ENCODE measurements at places on chromosomes 7 and 10.
A peak's percentile ranks its signal among the peaks of the same experiment; 100 is the strongest.

GRCh38 chr10:115947104-115947503, 325.9 kb downstream of the GFRA1 start:
- no peak for DNase-seq

DNA sequence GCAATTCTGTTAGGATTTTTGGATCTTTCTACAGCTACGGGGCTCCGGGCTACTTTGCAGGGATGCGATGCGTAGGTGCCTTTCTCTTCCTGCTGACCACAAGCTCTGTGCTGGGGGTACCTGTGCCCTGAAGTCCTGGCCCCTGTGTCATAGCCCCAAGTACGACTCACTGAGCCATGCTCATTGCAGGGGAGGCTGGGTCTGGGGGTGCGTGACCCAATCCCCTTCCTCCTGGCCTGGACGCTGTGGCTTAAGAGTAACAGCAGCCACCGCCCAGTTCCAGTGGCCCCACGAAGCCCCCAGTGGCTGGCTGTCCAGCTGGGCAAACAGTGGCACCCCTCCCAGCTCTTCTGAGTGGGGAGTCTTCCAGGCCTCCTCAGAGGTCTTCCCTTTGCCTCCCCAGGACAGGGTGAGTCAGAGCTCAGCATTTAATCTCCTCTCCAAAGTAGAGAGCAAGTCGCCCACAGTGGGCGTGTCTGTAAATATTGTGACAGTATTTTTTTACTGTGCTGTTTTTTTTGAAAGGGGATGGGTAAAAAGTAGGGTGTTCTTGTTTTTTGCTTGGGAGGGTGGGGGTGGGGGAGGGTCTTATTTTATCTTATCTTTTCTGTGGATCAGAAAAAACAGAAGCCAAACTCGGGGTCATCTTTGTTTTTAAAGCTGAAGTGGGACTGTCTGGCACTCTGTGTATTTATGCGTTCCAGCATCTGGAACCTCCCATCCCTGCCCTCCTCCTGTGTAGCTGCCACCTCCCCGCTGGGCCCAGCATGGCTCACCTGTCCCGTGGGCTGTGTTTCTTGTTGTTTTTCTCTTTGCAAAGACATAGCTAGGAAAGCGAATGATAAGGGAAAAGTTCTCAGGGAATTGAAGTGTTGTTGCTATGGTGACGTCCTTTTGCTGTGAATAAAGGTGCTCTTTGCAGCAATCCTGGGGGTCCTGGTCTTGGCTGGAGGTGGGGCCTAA, 8.2 kb downstream of the LFNG start:
- peak; percentile 84 for DNase-seq

DNA sequence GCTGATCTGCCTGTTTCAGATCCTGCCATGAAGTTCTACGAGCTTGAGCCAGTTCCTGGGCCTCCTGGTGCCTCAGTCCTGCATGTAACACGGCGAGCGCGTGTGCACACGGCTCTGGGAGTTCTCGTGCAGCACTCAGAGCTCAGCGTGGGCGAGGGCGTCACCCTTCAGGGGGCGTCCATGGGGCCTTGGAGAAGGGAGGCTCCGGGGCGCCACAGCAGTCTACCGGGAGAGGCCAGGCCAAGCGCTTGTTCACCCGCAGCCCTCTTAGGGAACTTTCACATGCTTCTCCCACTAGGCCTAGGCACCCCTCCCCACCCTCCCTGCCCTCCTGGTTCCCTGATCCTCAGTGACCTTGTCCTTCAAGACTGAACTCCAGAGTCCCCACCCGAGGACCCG, 83.1 kb downstream of the BMS1 start:
- no peak for DNase-seq

DNA sequence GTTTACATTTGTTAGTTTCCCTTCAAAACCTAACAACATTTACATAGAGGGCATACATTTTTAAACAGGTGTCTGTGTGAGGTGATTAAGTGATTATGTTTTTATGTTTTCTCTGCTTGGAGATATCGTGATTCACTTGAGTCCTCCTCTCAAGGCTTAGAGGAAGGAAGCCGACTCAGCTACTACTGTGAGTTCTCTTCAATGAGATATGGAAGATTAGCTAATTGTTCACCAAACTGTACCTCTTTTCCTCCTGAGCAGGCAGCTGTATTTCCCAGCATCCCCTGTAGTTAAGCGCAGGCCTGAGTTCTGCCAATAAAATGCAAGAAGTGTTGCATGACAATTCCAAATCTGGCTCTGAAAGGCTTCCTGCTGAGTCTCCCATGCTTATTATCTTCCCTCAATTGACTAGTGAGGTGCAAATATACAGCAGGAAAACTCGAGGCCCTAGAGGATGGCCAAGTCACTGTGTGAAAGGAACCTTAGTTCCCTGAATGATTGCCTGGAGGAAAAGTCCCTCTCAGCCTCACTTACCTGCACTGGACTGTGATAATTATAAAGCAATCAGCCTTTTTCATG, 528.7 kb downstream of the GRM8 start:
- no peak for DNase-seq

DNA sequence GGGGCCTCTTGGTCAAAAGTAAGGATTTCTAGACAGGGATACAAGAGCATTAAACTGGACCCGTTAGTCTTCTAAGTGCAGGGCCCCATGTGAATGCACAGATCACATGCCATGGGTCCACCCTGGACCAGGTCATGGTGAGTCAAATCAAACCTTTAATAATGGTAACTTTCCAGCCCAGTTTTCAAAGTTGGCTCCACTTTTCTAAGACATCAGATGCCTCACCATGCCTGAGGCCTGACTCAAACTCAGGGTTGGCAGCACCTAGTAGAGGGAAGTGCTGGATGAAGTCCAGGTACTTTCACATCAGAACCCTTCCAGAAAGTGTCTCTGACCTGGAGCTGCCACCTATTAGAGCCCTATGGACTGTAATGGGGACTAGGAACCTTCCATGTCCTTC, 9.7 kb upstream of the SMIM30 start:
- no peak for DNase-seq

- DNase-seq: no peak
Observed at GRCh38 chr10:70169011-70169410, 1.3 kb downstream of the SAR1A start.

GRCh38 chr7:5532536-5533335, 109.1 kb upstream of the TNRC18 start:
- DNase-seq: peak; percentile 85

DNA sequence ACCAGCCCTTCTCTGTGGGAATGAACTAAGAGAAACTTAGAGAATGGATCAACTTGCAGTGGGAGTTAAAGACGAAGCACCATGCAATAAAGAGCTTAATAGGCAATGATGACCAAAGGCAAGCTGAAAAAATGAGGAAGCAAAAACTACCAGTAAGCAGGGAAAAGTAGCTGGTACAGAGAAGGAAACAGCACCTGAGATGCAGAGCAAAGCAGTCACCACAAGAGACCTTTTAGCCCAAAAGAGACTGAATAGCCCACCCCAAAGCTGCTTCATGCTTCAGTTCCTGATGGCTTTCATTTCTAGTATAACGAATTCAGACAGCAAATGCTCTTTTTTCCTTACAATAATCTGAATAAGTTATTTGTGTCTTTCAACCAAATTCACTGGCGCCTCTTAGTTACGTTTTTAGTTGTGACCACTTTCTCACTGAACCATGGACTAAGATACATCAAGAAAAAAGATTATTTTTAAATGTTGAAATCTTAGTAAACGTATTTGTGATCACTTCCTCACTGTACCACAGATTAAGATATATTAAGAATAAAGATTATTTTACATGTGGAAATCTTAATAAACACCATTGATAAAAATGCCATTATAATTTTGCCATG, 76.0 kb downstream of the USP6NL start:
- no peak for DNase-seq

DNA sequence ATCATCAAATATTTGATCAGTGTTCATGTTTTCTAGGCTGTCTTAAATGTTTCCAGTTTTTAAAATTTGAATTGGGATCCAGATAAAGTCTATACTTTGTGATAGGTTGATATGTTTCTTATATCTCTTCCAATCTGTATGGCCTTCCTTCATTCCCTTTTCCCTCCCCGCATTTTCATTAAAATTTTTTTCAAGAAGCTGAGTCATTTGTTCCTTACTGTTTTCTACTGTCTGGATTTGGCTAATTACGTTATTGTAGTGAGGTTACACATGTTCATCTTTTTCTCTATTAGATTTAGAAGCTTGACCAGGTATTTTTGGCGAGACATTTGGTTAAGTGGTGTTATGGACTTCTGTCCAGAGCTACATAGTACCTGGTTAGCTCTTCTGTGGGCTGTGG, 11.2 kb downstream of the GARS1 start:
- DNase-seq: no peak

- no peak for DNase-seq
Observed at GRCh38 chr10:77618117-77618516, 19.5 kb downstream of the KCNMA1 start.

DNA sequence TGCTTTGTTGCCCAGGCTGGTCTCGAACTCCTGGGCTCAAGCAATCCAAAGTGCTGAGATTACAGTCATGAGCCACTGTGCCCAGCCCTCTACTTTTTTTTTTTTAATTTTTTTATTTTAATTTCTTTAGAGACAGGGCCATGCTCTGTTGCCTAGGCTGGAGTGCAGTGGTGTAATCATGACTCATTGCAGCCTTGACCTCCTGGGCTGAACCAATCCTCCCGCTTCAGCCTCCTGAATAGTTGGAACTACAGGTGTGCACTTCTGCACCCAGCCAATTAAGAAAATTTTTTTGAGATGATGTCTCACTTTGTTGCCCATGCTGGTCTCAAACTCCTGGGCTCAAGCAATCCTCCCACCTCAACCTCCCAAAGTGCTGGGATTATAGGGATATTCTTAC, 528.6 kb downstream of the GATA3 start:
- DNase-seq: no peak

DNA sequence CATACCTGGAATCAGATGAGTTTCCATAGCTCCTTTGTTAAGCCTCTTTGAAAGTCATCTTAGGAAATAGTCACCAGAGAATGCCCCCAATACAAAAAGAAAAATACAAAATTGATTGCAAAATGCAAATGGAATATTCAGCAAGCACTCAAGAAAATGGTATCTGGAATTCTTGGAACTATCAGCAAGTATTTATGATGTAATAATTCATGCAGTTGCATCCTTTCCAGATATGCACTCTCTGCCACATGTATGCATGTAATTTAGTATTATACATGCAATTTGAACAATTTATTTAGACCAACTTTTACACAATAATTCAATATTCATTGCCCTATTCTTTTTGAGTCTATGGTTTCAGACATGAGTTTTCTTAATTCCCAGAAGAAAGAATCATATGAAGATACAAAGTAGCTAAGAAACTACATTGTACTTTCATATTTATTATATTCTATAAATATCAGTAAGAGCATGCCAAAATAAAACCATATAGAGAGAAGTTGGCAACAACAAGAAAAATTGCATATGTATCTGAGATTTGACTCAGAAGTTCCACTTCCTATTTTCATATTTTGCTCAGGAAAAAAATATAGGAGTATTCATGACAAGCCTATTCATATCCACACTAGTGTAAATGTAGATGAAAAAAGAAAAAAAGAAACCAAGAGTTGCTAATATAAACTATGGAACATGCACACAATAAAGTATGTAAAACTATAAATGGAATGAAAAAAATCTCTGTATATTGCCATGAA, 338.5 kb downstream of the SEMA3D start:
- DNase-seq: no peak

GRCh38 chr10:114357515-114357996, 46.7 kb downstream of the AFAP1L2 start:
- no peak for DNase-seq

DNA sequence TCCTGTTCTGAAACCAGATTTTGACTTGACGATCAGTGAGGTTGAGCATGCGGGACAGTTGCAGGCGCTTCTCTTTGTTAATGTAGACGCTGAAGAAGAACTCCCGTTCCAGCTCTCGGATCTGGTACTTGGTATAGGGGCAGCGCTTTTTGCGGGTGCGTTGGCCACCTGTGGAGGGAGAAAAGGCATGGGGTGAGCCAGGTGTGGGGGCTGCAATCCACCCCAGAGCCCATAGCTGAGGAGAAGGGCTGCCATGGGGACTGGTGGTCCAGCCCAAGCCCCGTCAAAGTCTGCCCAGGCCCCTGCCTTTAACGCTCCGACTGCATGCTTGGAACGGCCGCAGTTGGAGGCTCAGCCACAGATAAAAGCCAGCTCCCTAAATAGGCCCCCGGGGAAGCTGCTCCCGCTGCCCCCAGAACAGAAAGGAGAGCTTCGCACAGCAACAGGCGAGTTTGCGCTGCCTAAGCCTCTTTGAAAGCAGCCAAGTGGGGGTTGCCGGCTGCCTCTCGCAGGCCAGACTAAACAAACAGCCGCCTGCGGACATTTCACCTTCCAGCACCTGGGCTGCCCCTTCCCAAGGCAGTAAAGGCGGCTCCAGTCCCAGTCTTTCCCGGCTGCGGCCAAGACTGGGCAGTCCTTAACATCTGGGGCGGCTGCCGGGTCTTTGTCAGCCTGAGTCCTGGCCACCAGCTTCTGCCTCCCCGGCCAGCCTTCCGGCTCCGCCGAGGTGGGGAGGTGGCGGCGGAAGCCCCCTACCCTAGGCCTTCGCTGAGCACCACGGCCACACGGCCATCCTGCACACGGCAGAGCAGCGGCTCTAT, 2.0 kb downstream of the HOXA11 start:
- DNase-seq: peak; percentile 46

GRCh38 chr10:80537736-80538480, at the start of gene SH2D4B:
SH2D4B (plus strand) TSS chr10:80537902; CDS start chr10:80538332, 430 bp downstream.
- no peak for DNase-seq

GRCh38 chr10:106942035-106942662, 222.4 kb downstream of the SORCS1 start:
- no peak for DNase-seq

DNA sequence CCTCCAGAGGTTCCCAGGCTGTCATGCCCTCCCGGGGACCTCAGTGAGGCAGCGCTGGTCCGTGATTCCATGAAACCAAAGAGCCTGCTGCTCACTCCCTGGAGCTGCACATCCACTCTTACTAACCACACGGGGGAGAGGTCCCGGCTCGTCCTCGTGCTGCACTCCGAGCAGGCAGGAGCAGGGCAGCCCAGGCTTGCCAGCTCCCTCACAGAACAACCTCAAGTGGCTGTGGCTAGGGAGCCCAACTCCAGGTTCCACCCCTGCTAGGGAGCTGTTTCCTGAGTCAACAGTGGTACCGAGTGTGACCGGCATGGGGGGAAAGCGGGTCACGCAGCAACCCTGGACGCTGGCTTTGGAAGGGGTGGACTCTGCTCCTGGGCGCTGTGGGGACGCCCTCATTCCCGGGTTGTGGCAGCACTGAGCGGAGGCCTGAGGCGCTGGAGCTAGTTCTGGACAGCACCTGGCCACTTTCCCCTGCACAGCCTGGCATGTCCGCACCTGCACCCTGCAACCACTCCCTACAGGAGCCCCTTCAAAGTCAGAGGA, 27.9 kb upstream of the PPP2R2D start:
- DNase-seq: no peak

GRCh38 chr10:69069090-69070042, 18.5 kb upstream of the SRGN start:
- DNase-seq: no peak

DNA sequence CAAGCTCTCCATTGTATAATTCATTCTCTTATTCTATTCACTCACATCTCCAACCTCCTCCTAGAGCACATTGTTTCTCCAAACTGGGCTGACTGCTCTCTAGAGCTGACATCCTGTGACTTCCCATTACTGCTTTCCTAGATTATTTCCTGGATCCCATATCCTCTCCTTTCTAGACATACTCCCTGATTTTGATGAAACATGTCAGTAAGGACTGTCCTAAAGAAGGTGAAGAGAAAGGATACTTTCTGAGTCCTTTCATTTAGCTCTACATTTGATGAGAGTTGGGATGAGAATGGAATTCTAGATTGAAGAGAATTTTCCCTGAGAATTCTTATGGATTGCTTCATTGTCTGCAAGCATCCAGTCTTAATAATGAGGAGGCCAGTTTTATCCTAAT, 78.8 kb downstream of the CNNM2 start:
- DNase-seq: no peak

- no peak for DNase-seq
Observed at GRCh38 chr7:87199241-87199640, 20.3 kb downstream of the TMEM243 start.

Measured in activated effector memory CD4-positive, alpha-beta T cell treated with anti-CD3 and anti-CD28 coated beads, Interleukin-2, amount 50 U/mL, for 16 hours (primary cell).